ENCODE measurements at places on chromosomes 3 and 15. TPM values are rescaled to one million over a fixed set of nuclear protein-coding genes. Genes with fewer than 3 reads are reported as not detected.

- DNase-seq, result no peak
Observed at GRCh38 chr15:100131321-100132224, 210.2 kb downstream of the ADAMTS17 start.

DNA sequence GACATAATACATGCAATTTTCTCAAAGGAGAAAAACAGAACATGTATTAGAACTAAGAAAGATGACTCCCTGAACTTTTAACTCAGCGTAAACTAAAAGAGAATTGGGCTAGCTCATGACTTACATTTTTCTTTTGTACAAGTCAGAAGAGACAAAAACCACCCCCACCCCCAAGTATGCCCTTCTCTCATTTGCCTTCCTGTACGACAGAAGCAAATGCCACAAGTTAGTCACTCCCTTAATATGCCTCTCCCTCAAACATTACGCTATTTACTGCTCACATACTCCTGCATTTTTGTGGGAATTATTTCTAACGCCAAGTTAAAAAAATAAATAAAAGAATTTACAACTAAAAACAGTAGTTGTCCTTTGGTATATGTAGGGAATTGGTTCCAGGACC lies 22.0 kb downstream of the CPEB1 start:
- DNase-seq, result no peak

DNA sequence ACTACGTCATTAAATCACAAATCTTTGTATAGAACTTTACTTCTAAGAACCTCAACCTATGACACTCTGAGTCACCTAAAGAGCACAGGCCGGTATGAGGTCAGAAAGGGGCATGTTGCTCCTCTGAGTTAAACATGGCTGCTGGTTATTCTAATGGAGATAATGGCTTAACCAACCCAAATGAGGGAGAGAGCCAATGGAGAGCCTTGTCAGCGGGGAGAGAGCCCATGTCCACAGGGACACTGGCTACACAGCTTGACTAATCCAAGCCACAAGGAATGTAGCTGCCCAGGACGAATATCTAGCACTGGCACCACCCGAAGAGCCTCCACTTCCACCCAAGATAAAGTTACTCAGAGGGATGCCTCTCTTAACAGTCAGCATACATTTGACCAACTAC lies 77.0 kb upstream of the STAC start:
- no peak for DNase-seq

- no peak for DNase-seq
Observed at GRCh38 chr3:40521254-40521653, 3.5 kb upstream of the ZNF621 start.

PEX5L gene
- not detected for total RNA-seq

Measured in omental fat pad (tissue), 4 donors.